NCI-H187 (cell line): ENCODE measurements at places on chromosomes 16 and 17.

- DNase-seq, result no peak
Measured at GRCh38 chr16:5790512-5790911, 692.9 kb upstream of the EEF2KMT start.

- DNase-seq, result no peak
Measured at GRCh38 chr16:73527187-73527586, 479.3 kb upstream of the ZFHX3 start.

- no peak for DNase-seq
Measured at GRCh38 chr16:21117567-21117966, 33.1 kb downstream of the DNAH3 start.

GRCh38 chr16:2243781-2244180, 7.5 kb downstream of the DNASE1L2 start:
- no peak for DNase-seq
